ENCODE measurements at places on chromosomes 6 and 20. TPM values are rescaled to one million over a fixed set of nuclear protein-coding genes. Genes with fewer than 3 reads are reported as not detected.

- H3K27ac ChIP-seq: no peak overlapping the region
- H3K36me3 ChIP-seq: no peaks in the 10 kb centered on the region
- peaks cover 19% of the 10 kb centered on the region for H3K27me3 ChIP-seq
- peaks cover 2% of the 10 kb centered on the region for H3K4me1 ChIP-seq
These were observed 21.1 kb downstream of the EYA2 start for GRCh38 chr20:46915575-46916257.

DNA sequence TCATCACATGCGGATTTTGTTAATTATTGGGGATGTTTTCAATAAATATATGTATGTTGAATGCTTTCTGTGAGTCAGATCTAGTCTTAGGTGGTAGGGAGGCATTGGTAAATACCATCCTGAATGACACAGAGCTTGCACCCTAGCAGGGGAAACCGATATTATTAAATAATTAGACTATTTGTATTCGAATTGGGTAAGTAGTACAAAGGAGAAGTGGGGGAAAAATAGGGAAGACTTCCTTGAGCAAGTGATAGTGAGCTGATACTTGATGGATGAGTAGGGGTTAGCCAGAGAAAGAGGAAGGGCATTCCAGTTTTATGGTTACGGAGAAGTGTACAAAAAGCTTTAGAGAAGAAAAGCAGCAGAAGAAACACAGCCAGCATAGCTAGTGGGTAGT, 1.5 kb downstream of the RIOK1 start:
- peaks cover 39% of the 10 kb centered on the region for H3K4me1 ChIP-seq
- peak overlapping the region; percentile 95 for H3K27ac ChIP-seq
- H3K4me3 ChIP-seq: peak overlapping the region; percentile 91
- peaks cover 16% of the 10 kb centered on the region for H3K36me3 ChIP-seq

GRCh38 chr6:31865205-31866118, 2.8 kb upstream of the NEU1 start:
- H3K36me3 ChIP-seq: peaks cover 4% of the 10 kb centered on the region
- H3K27me3 ChIP-seq: no peaks in the 10 kb centered on the region
- no peak overlapping the region for H3K27ac ChIP-seq
- no peak for DNase-seq

Gene SLPI
- not detected for total RNA-seq

DNA sequence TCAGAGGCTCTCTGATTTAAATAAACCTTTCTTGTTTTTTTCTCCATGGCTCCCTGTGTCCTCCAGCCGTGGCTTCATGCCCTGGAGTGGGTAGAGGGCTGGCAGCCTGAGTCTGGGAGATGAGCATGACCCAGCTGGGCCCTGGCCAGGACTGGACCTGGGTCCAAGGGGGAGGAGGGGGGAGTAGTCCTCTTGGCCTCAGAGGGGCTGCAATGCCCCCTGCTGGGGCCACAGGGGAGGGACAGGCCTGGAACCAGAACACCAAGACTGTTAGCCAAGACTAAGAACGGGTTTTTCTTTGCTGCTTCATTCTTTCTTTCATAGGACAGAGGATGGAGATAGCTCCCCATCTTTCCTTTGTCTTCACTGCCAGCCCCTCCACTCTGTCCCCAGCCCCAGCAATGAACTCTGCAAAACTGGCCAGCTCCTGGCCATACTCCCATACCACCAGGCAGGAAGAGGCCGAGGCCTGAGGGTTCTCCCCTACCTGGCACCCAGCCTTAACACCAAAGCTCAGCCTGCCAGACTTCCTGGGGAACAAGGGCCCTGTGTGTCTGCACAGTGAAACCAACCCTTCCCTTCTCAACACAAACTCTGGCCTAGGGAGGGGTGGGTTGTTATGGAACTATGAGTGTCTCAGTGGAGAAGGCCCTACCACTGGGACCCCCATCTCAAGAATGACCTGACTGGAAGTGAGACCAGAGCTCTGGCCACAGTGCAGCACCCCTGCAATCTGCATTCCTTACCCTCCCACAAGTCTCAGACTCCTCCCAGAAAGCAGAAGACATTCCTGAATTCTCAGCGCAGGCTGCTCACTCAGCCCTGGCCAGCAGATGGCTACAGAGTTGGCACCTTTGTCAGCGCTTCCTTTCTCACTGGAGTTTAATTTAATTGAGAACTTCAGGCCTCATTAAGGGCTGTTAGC, 11.0 kb downstream of the SLC29A1 start:
- H3K27me3 ChIP-seq: no peaks in the 10 kb centered on the region
- peaks cover 60% of the 10 kb centered on the region for H3K4me1 ChIP-seq
- H3K27ac ChIP-seq: peak overlapping the region; percentile 83
- DNase-seq: no peak

DNA sequence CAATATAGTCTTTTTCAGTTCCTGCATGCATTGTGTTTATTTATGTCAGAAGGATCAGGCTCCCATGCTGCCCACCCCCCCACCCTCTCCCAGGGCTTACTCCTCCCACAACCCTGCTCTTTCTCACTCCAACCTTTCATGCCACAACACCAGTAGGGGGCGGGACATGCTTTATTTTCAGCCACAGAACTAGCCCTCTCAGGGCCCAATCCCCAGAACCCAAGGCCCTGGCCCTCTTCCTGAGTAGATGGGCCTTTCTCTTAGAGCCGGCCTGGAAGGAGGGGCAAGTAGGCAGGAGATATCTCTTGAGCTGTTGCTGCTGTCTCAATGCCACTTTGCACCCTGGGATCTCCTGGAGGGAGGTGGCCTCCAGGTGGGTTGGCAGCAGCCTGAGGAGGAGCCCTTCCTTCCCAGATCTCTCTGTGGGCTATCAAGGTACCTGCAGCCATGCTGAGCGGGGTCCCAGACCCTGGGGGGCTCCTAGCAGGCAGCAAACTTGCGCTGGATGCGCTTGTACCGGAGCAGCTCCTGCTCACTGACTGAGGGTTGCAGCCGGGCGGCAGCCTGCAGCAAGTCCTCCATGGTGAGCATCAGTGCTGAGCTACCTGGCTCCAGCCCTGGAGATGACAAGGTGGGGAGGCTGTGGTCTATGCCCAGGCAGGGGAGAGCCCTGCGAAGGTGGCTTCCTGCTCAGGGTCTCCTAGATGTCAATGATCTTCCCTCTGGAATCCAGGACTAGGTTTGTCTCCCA, 3.5 kb downstream of the GNMT start:
- no peak overlapping the region for H3K27ac ChIP-seq
- H3K4me1 ChIP-seq: peaks cover 17% of the 10 kb centered on the region

Gene PBOV1
- total RNA-seq: not detected

Measured in osteocyte (in vitro differentiated cells).